Fibroblast of lung (primary cell): ENCODE measurements at places on chromosomes 11 and 22.

- H3K4me3 ChIP-seq, result no peak overlapping the region
- DNase-seq, result no peak
- no peaks in the 10 kb centered on the region for H3K27me3 ChIP-seq
Observed at GRCh38 chr22:27998511-27999410, 79.7 kb upstream of the PITPNB start.

- H3K4me3 ChIP-seq, result no peak overlapping the region
- DNase-seq, result no peak
- no peak overlapping the region for H3K27ac ChIP-seq
- H3K27me3 ChIP-seq, result no peaks in the 10 kb centered on the region
Observed at GRCh38 chr11:26702406-26702805, 19.5 kb downstream of the SLC5A12 start.

GRCh38 chr11:94107363-94107762 lies 21.3 kb upstream of the PANX1 start:
- H3K4me3 ChIP-seq, result no peak overlapping the region
- no peaks in the 10 kb centered on the region for H3K27me3 ChIP-seq
- H3K36me3 ChIP-seq, result no peaks in the 10 kb centered on the region

DNA sequence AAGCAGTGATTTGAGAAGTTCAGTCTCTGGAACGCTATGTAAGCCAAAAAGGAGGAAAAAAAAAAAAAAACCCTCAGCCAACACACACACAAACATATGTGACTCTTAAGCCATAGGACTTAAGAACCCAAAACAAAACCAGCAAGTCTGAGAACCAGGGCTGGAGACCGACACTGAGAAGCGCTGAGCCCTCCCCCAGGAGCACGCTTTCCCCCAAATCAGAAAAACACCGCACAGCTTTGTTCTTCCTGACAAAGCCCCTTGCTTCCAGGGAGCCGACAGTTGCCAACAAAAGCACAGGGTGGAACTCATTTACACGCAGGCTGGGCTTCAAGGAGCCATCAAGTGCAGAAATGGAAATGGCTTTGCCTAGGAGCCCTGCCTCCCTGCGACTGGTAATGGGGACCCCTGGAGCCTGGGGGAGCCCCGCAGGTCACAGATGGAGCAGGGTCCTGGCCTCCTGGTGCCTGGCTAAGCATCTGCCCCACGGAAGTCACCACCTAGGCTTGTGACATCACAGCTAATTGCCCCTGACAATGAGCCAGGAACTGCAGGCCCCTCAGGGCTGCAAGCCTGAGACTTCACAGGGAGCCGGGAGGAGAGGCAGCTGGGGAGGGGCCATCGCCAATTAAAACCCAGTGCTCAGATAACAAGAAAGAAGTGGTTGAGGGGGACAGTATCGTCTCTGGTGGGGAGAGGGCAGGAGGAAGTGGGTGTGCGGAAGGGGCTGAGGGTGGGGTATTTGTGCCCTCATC lies 66.9 kb downstream of the NFAM1 start:
- no peak overlapping the region for H3K27ac ChIP-seq
- H3K36me3 ChIP-seq, result no peaks in the 10 kb centered on the region
- peak; percentile 47 for DNase-seq
- H3K4me3 ChIP-seq, result no peak overlapping the region

DNA sequence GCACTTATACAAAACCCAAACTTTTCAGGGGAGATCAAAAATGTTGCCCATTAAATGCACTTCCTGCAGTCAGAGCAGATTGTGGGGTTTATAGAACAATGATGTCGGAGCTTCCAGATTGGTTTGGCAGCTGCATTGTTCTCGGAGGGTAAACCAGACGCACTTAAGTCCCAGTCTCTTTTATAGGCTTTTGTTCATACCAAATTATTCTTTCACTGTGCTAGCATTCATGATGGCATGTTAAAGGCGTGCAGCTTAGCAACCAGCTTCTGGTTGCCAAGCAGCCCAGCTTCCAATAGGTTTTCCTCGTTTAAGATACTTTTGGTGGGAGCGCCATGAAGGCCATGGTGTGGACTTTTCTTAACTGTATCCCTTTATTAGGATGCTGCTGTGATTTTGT lies 40.9 kb downstream of the ZC3H12C start:
- H3K27ac ChIP-seq, result no peak overlapping the region
- H3K4me3 ChIP-seq, result no peak overlapping the region

DNA sequence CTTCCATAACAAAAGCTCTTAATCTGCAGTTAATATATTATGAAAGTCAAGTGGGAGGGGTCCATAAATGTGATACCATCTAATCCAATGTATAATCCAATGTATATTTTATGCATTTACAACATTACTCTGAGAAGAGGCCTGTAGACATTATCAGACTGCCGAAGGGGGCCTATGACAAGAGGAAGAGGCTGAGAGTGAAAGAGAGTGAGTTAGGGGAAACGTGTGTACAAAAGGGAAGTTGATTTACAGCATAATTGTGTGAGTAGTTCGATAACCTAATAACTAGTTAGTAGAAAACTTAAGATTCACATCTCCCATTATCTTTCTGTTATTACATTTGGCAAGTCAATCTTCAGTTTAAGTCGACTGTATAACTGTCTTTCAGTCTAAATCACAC lies 86.6 kb downstream of the DDX10 start:
- no peaks in the 10 kb centered on the region for H3K4me1 ChIP-seq
- H3K27me3 ChIP-seq, result no peaks in the 10 kb centered on the region
- DNase-seq, result no peak
- H3K4me3 ChIP-seq, result no peak overlapping the region
- H3K27ac ChIP-seq, result no peak overlapping the region

GRCh38 chr11:45658292-45658991 lies 7.0 kb downstream of the CHST1 start:
- H3K36me3 ChIP-seq, result no peaks in the 10 kb centered on the region
- H3K4me3 ChIP-seq, result no peak overlapping the region
- no peak overlapping the region for H3K27ac ChIP-seq
- peaks cover 13% of the 10 kb centered on the region for H3K27me3 ChIP-seq

DNA sequence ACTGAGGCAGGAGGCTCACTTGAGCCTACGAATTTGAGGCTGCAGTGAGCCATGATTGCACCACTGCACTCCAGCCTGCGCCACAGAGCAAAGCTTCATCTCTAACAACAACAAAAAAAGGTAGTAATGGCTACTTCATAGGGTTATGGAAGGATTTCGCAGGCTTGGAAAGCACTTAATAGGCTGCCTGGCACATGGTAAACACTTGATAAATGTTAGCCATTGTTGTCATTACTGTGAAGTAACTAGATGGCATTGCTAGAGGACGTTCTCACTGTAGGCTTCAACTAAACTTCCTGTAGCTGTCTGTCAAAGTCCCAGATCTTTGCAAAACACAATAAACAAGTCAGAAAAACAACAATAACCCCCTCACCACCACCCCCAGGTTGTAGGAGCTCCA lies 357.2 kb upstream of the NARS2 start:
- H3K4me1 ChIP-seq, result no peaks in the 10 kb centered on the region
- H3K27ac ChIP-seq, result no peak overlapping the region
- no peak for DNase-seq
- H3K36me3 ChIP-seq, result no peaks in the 10 kb centered on the region
- H3K27me3 ChIP-seq, result no peaks in the 10 kb centered on the region

DNA sequence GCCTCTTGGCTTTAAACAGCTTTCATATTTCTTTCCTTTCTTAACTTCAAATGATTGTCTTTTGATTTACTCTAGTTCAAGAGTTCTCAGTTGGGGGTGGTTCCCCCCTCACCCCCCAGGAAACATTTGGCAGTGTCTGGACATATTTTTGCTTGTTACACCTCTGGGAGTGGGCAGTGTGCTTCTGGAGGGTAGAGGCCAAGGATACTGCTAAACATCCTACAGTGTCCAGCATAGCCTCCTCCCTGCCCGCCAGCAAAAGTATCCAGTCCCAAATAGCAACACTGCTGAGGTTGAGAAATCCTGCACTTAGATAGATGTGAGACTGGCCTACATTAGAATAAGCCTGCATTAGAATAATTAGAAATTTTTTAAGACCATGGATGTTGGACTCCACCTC lies 3.2 kb downstream of the PPP6R3 start:
- no peak for DNase-seq
- peaks cover 2% of the 10 kb centered on the region for H3K36me3 ChIP-seq
- peaks cover 2% of the 10 kb centered on the region for H3K4me1 ChIP-seq
- H3K27ac ChIP-seq, result no peak overlapping the region
